ENCODE measurements at places on chromosomes 13 and 19.

DNA sequence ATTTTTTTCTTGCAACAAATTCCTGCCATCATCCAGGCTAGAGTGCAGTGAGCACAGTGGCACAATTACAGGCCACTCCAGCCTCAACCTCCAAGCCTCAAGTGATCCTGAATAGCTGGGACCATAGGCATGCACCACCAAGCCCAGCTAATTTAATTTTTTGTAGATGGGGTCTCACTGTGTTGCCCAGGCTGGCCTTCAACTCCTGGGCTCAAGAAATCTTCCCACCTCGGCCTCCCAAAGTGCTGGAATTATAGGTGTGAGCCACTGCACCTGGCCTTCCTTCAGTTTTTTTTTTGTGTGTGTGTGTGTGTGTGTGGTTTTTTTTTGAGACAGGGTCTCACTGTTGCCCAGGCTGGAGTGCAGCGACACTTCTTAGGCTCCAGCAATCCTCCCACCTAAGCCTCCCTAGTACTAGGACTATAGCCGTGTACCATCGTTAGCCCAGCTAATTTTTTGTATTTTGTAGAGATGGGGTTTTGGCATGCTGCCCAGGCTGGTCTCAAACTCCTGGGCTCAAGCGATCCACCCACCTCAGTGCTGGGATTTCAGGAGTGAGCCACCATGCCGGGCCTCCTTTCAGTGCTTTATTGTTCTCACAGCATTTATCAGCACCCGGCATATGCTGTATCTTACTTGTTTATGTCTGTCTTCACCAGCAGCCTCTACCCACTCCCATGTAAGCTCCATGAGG, 5.9 kb upstream of the SRRM5 start:
- no peak for DNase-seq

- no peak for DNase-seq
These were observed 42.5 kb upstream of the SCEL start for GRCh38 chr13:77492982-77493381.

DNA sequence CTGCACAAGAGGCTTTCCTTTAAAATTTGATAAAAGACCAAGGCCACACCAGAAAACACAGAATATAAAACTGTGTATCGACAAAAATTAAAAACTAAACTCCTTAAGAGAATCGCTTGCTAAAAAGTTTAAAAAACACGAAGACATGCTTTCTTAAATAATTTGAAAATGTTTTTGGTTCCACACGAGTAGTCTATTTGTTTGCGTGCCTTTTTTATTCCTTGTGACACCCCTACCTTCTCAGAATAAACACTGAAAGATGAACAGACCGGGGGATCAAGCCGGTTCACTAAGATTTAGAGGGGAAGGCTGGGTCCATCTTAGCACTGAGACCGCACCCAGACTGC, 256.4 kb upstream of the STARD13 start:
- DNase-seq: no peak

GRCh38 chr13:113876346-113877148, 12.7 kb upstream of the GAS6 start:
- no peak for DNase-seq

GRCh38 chr13:99040536-99041131, 62.8 kb upstream of the DOCK9 start:
- no peak for DNase-seq

DNA sequence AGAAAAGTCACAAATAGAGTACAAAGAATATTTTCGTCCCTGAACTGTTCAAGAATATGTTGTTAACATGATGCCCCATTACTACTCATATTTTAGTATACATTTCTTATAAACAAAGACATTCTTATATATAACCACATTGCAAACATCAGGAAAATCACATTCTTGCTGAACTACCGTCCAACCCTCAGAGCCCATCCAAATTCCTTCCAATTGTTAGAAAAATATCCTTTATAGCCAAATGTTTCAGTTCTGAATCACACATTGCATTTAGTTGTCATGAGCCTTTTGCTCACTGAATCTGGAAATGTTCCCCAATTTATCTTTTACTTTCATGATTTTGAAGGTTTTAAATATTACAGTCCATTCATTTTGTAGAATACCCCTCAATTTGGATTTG, 467.8 kb upstream of the ARGLU1 start:
- no peak for DNase-seq

- peak; percentile 51 for DNase-seq
These were observed 1.7 kb downstream of the KLF5 start for GRCh38 chr13:73060251-73061160.

- DNase-seq: no peak
These were observed 47.1 kb downstream of the LNX2 start for GRCh38 chr13:27573265-27573664.

DNA sequence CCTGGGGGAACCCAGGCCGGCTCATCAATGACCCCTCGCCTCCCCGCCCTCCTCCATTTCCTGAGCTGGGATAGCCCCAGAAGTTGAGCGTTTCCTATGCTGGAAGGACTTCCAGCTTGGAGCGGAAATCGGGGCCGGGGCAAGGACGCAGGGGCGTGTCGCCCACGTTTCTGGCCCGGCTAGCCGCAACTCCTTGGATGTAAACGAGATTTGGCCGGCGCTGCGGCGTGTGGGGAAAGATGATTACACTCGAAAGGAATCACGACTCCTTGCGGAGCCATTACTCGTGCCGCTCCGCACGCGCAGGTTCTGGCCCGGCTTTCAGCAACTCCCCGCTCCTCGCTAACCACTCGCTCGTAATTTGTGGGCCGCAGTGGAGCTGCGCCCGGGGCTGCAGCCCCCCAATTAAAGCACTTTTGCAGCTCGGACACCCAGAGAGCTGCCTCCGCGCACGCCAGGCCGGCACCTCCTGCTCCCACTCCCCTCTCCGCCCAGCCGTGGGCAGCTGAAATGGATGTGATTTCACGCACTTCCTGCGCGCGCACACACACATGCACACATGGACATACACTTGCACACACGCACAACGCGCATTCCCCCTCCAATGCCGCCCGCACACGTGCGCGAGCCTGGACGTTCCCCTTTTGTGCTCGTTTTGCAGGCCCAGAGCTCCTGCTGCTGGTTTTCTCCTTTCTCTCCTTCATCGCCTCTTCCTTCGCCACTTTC, 15.7 kb downstream of the ZIC5 start:
- no peak for DNase-seq

- DNase-seq: no peak
These were observed 277.0 kb upstream of the PCDH20 start for GRCh38 chr13:61692691-61693090.

- DNase-seq: peak; percentile 58
These were observed 29.4 kb downstream of the CCNE1 start for GRCh38 chr19:29841209-29841558.

DNA sequence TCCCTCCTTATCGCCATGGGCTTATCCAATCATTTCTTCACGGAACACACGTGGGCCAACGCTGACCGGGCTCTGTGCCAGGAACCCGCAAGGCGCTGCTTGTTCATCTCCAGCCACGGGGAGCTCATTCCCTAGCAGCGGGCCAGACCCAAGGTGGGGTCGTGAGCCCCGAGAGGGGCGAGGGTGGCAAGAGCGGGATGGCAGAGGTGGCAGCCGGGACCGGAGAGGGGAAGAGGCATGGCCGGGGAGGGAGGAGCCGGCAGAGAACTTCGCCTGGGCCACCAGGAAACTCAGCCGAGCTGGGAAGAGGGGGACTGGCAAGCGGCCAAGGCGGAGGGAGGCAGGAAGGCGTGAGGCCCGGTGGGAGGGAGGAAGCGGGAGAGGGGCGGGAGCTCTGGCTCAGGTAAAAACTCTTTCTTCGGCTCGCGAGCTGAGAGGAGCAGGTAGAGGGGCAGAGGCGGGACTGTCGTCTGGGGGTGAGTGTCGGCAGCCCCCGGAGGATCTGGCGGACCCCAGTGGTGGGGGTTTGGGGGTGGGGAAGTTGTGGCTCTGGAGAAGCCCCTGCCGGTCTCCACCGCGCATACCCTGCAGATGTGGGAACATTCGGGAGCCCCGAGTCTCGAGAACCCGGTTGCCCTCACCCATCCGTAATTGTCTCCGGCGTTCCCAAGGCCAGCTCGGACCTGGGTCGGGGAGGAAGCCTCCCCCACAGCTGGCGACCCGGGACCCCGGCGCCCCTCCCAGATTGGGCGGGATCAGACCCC, at the start of gene B3GNT3:
B3GNT3 (plus strand) TSS at position 408 of the 764 bp plus-strand sequence. CDS start 12,670 bp downstream, outside the sequence.
- DNase-seq: no peak

DNA sequence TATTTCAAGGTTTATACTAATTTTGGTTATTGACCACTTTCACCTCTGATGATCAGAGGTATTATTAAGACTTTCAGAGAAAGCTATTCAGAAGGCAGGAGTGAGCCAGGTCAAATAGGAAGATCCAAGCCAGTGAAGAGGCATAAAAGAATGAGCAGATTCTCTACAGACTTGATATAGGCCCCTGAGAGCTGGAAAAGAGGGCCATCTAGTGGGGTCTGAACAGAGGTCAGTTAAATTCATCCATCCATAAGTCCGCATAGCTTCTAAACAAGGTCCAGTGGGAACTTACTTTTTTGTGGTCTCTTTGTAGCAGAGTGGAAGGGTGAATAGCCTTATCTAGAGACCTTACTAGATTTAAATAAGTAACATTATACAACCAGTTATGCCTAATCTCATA, 126.6 kb upstream of the UFM1 start:
- DNase-seq: no peak

DNA sequence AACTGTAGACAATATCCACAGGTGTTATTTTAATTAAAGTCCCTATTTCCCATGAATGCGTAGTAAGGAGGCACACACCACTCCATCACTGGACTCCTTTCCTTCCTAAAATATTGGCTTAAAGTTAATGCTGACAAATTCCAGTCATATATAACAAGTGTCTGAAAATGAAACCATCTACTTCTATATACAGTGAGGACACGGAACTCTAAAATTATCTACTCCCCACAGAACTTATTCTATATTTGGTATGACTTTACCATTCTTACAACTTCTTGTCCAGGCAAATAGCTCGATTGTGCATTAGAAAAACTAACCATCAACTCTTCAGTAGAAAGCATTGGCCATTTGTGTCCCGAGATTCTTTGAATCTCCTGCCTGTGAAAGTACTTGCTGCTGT, 1560.2 kb downstream of the EFNB2 start:
- no peak for DNase-seq

DNA sequence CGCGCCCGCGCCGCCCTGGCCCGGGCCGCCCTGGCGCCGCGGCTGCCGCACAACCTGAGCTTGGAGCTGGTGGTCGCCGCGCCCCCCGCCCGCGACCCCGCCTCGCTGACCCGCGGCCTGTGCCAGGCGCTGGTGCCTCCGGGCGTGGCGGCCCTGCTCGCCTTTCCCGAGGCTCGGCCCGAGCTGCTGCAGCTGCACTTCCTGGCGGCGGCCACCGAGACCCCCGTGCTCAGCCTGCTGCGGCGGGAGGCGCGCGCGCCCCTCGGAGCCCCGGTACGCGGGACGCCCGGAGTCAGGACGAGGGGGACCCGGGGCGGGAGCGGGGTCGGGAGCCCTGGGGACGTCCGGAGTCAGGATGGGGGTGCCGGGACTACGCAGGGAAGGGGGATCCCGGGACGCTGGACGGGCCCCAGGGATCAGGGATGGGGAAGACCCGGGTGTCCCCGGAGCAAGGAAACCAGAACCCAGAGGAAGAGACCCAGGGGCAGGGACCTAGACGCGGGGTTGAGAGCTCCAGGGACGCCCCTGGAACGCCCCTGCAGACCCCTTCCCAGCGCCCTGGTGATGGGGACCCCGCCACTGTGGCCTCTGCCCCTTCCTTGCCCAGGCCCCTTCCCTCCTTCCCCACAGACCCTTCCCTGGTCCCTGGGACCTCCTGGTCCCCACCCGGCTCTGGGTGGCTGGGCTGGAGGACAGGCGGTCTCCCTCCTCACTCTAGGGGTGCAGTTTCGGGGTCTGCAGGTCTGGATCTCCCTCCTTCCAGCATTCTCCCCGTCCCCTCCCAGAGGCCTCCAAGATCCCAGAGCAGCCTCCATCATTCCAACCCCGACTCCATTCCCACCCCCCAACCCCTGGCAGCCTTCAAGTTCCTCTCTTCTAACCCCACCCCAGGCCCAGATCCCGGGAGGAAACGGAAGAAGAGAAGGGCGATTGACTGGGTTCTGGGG, 645 bp downstream of the GRIN3B start:
- peak; percentile 93 for DNase-seq

DNA sequence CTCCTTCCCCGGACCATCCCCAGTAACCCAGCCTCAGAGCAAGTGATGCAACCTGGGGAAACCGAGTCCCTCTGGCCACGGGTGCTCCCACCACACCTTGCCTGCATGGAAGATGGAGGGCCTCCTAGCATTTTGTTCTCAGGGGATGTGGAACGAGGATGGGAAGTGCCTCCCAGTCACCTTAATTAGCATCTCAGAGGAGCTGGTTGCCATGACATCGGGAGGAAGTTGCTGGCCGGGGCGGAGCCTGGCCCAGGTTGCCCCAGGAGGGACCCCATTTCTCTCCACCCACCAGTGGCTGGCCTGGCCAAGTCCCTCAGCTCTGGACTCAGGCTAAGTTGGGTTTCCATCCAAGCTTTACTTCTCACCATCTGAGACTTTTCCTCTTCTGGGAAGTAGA, 24.1 kb upstream of the PTPRS start:
- no peak for DNase-seq

Data from 8988T (cell line).